CD4-positive, alpha-beta T cell treated with Interleukin-17A for 1 hour (primary cell): ENCODE measurements at places on chromosomes 7 and 10.

DNA sequence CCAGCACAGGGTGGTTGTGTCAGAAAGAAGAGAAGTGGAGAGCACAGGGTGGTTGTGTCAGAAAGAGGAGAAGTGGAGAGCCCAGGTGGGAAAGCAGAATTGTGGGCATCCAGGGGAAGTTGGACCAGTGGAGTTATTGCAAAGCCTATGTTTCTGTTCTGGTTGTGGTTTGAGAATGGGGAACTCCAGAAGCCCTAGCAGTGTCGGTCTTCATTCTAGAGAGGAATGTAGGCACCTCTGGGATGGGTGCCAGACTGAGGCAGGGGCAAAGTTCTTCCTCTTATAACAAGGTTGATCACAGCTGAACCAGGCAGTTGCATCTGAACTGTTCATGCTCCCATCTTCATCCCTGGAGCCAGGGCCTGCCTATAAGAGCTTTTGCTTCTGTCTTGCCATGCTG lies 954 bp downstream of the FSCN3 start:
- DNase-seq, result no peak

DNA sequence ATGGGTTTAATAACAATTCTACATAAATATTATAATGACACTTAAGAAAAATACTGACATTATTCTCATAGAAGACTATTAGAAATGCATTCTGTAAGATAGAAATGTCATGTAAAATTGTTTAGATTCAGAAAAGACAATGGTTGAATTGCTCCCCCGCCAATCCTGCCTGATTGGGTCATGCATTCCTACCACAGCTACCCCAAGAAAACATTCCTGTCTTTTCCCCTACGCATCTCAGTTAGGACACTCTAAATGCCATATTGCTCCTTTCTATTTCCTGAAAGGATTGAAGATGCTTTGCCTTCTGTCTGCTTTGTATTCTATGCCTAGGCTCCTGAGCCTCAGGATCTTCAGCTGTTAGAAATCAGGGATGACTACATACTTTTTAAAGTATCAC lies 109.4 kb downstream of the DGKB start:
- no peak for DNase-seq

GRCh38 chr7:30594048-30594539 lies 584 bp upstream of the GARS1 start:
- DNase-seq, result no peak

DNA sequence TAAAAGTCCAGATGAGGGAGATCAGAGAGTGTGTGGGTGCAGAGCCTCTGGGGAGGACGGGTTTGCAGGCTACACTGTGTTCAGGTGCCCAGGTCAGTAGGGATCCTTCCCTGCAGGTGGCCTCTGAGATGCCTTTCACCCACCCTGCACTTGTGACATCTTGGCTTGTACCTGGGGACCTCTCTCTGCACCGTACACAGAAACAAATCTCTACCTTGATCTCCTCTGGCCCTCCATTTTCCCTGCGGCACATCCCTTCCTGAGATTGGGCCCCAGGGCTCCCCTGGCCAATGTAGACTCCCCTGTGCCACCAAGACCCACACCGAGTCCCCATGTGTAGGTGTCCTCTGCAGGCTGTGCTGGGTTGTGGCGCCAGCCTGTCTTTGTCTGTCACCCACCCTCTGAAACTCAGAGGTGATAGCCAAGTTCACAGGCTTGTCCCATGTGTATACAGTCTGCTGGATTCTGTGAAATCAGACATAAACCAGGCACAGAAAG lies 140.6 kb downstream of the PTPN20 start:
- DNase-seq, result no peak

DNA sequence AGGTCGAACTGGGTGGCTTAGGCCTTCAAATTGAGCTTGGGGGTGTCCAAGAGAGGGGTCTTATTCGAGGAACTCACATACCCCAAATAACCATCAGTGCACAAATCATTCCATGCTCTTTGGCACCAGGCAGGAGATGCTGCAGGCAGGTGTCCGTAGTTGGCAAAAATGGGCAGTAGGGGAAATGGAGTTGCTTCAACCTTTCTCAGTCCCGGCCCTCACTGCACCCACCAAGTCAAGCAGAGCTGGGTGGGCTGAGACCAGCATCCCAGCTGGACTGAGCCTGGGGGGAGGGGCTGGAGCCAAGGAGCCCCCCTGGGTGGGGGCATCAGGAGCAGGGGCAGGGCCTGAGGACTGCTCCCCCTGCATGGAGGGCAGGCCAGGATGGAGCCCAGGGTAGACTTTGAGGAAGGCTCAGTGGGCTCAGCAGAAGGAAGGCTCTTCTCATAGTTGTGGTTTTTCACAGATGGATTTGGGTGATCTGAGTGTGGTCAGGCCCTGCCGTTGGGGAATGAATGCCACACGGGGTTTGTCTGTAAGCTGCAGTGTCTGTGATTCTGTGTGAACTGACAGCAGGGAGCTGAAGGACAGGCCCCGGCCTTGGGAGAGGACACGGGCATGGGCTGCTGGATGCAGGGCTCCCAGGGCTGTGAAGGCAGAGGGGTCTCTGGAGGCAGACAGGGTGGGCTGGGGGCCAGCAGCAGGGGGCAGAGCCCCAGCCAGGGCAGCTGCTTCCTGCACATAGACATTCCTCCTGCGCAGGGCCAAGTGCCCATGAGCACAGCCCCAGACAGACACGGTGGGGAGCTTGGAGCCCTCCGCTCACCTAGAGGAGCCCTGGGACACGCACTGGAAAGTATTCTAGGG lies 144.5 kb downstream of the ADCY1 start:
- no peak for DNase-seq

GRCh38 chr7:108078691-108079090 lies 51.5 kb downstream of the LAMB4 start:
- no peak for DNase-seq

- DNase-seq, result no peak
These were observed 120.3 kb downstream of the PTEN start for GRCh38 chr10:87983716-87984115.

DNA sequence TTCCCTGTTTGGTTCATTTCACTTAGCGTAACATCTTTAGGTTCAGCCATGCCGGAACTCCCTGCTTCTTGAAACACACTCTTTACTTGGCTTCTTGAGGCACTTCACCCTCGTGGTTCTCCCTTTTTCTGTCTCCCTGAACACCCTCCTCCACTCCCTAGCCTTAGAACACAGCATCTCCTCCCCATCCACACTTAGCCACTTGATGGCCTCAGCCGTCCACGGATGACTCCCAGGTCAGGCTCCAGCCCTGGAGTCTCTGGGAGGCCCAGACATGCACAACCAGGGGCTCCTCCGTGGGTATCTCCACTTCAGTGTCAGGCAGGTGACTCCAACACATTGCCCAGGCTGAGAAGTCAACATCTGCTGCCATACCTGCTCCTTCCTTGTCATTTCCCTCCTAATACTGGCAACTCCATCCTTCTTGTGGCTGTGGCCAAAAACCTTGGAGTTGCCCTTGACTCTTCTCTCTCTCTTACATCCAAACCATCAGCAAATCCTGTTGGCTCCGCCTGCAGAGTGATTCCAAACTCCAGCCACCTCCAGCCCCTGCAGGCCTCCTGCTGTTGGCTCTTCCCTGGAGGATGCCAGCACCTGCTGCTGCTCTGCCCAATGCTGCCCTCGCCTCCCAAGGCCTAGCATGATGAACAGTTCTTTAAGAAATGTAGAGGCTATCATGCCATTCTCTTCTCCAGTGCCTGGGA lies 8.4 kb upstream of the INMT start:
- no peak for DNase-seq

GRCh38 chr7:103622274-103622673 lies 176.3 kb upstream of the SLC26A5 start:
- DNase-seq, result no peak

DNA sequence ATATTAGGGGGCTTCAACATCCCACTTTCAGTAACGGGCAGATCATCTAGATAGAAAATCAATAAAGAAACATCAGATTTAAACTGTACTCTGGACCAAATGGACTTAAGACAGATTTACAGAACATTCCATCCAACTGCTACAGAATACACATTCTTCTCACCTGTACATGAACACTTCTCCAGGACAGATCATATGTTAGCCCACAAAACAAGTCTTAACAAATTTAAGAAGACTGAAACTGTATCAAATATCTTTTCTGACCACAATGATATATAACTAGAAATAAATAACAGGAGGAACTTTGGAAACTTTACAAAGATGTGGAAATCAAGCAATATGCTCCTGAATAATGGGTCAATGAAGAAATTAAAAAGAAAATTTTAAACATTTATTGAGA lies 86.7 kb downstream of the MICU1 start:
- no peak for DNase-seq

- no peak for DNase-seq
These were observed 89.1 kb upstream of the LRGUK start for GRCh38 chr7:134037991-134038390.

- DNase-seq, result no peak
These were observed 75.0 kb downstream of the GATA3 start for GRCh38 chr10:8129438-8129837.

- DNase-seq, result no peak
These were observed 191.7 kb downstream of the ARL4A start for GRCh38 chr7:12879139-12879538.

DNA sequence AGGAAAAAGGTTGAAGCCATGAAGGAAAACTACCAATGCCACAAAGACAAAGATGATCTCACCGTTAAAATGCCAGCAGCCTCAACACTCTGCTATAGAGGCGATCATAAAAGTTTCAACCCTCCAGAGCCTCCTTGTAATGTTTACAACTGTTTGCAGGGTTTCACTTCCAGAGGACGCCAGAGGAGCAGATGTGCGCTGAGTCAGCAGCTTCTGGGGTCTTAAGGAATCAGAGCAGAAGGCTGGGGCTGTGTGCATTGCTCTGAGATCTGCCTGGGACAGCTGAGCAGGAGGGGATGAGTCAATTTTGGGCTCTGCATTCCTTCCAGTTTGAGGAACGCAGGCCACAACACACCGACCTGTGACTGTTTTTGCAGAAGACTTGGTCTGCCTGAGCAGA lies 98.3 kb downstream of the TMEM130 start:
- no peak for DNase-seq

DNA sequence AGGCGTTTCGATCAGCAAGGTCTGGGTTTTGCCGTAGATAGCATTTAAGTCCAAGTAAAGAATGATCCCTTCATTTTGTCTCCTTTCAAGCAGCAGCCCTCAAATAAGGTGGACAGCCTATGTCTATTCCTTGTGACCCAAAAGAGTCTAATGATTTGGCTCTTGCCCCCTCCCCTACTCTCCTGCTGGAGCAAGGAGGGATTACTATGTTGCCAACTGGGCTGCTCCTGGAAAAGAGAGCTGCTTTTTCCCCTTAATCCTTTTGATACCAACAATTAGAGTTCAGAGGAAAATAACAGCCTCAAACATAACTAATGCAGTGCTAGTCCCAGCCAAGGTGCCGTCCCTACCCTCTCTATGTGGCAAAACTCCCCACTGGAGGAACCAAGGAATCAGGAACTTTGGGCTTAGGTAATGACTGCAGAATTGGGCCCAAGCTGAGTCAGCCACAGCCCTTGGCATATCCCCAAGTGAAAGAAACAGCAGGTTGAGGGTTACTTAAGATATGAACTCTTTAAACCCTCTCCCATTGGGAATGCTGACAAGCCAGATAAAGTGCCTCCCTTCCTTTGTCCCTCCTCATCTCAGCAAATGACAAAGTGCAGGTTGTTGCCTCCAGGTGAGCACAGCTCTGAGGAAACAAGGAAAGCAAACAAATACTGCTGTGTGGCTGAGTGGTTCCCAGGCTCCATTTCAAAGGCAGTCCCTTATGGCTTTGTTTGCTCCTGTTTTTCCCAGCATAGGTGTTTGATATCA lies 643.7 kb downstream of the INHBA start:
- DNase-seq, result no peak

DNA sequence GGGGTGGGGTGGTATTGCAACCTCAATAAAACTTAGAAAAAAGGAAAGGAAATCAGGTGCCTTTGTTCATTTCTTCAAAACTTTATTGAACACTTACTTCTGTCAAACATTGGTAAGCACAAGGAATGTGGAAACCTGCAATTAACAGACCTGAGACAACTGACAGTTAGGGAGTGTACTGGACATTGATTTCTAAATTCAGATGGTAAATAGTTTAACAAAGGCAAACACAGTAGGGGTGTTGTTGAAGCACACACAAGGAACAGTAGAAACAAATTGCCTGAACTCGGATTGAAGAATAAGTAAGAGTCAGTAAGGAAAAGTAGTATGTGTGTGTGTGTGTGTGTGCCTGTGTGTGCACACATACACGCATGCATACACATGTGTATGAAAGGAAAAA lies 108.6 kb downstream of the CSTF2T start:
- no peak for DNase-seq

DNA sequence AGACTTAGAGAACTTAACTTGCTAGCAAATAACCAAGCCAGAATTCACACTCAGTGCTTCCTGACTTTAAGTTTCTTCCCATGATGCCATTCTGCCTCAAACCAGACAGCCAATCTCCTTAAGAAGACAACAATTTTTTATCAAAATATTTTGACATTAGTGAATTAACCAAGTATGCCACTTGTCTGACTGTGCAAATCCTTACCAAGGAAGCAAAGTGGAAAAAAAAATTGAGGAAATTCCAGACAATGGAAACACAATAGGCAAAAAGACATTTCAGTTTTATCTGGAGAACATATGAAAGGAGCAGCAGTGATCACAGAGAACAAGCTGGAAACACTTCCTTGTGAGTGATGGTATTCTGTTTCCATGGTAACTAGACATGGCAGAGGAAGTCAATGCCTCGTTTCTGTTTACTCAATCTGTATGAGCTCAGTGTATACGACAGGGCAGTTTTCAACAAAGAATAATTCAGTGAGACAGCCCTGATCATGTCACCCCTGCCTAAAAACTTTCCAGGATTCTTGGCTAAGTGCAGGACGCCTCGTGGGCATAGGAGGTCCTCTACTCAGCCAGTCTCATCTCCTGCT lies 114.2 kb downstream of the DYNC1I1 start:
- DNase-seq, result no peak

- no peak for DNase-seq
These were observed 22.4 kb upstream of the IFIT1B start for GRCh38 chr10:89355394-89355931.

DNA sequence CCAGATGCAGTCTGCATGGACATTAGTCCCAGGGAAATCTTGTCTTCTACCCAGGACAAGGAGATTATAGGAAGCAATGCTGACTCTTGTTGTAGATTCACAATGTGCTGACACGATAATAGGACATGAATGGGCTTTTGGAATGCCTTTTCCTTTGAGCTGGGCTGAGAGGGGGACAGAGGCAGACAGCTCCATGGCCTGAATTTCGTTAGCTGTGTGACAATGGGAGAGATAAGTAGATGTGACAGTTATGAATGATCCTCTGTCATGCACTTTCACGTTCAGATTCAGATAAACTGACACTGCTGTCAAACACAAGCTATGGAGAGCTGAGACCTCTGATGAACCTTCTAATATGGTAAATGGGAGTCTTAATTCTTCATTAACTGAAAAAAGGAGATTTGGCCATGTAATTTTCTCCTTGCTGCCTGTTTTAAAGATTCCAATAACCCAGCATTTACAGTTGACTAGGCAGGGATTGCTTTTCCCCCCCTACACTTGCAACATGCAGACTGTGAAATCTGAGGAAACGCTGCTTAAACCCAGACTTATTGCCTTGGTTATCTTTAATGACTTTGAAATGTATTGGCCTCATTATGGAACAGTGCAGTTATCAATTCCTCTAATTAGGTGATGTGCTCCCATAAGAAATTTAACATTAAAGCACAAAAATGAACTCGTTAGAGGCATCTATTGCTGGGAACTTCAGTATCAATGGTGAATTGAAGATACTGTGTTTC lies 669.3 kb downstream of the AUTS2 start:
- DNase-seq, result no peak

GRCh38 chr7:70322856-70323255 lies 724.6 kb downstream of the AUTS2 start:
- DNase-seq, result no peak
